NCI-H2171 treated with DMSO at 0.1 percent for 48 hours (cell line): ENCODE measurements at places on chromosomes 6 and 20.
A peak's percentile ranks its signal among the peaks of the same experiment; 100 is the strongest.

DNA sequence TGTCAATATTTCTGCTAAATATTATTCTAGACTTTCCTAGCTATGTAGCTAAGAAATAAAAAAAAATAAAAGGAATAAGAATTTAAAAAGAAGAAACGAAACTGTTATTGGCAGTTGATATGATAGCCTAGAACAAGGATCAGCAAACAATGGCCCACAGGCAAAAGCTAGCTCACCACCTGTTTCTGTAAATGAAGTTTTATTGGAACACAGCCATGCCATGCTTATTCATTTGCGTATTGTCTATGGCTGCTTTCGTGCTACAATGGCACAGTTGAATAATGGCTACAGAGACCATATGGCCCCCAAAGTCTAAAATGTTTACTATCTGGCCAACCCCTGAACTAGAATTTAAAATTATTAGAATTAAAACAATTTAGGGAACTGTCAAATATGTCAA, 952.6 kb upstream of the MAP3K7 start:
- DNase-seq = peak; percentile 59

GRCh38 chr6:106060167-106060566, 26.0 kb upstream of the PRDM1 start:
- DNase-seq = no peak

- DNase-seq = no peak
These were observed 238.2 kb downstream of the ERMARD start for GRCh38 chr6:169989594-169989993.

DNA sequence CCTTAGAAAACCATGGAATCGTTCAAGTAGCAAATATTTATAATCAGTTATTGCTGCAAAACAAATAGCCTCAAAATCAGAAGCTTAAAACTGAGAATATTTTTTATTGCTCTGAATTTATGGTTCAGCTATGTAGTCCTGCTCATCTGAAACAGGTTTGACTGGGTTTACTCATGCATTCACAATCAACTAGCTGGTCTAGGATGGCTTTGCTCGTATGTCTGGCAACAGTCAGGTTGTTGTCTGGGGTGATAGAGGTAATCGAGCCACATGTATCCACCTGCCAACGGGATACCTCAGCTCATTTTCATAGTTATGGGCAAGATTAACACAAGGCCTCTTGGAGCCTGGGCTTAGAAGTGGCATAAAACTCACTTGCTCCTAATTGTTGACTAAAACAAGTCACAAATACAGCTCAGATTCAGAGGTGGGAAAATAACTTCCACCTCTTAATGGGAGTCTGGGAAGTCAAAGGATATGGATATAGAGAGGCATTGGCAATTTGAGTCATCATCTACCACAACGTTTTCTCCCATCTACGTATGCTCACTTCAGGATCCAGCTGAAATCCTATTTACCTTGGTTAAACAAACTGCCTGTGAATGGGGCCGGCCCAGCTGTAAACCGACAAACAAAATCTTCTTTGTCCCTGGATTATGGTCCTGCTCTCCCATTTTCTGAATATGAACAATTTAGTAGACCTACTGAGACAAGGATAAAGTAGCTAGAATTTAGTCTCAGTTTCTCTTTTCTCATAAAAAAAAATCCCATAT, 54.5 kb upstream of the TENT5A start:
- no peak for DNase-seq

DNA sequence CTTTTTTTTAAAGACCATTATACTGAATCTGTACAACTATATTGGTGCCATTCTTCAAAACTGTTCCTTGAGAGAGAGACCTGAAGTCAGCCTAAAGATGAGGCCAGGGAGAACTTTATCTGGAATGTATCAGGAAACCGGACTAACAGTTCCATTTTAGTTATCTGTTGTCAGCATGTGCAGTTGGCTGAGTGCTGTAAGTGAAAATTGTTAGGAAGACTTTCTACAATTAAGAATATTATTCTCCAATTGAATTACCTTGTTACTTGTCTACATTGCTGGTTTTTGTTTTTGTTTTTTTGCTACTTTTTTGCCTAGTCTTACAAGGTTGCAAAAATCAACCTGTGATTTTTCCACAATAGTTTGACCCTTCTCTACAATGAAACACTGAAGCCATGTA, 7.5 kb downstream of the CEP57L1 start:
- no peak for DNase-seq

DNA sequence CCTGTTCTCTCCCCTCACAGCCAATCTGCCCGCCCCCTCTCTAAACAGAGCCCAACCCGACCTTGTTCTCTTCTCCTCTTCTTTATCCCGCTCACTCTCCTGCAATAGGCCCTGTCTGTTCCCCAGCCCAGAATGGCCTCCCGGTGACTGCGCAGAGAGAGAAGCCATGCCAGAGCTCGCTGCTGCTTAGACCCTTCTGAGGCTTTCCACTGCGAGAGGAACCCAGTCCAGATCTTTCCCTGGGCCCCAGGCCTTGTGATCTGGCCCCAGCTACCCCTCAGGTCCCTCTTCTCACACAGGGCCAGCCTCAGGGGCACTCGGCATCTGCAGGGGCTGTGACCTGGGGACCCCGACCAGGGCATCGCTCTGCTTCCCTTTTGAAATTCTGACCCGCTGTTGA, 58.1 kb downstream of the TMEM242 start:
- no peak for DNase-seq

DNA sequence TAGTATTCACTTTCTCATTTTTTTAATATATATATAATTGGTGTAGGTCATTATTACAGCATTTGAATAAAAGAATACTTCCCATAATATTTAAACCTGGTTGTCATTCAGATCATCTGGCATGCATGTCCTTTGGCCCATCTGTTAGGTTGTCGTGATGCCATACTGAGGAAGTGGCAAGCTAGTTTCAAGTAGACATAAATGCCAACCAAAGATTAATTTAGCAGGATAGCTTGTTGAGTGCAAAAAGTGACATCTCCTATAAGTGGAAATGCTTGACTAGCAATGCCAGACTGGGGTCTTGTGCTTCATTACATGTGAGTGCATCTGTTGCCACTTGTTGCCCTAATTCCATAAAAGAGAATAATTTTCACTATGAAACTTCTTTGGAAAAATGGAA, 1044.7 kb downstream of the GRIK2 start:
- peak; percentile 41 for DNase-seq

DNA sequence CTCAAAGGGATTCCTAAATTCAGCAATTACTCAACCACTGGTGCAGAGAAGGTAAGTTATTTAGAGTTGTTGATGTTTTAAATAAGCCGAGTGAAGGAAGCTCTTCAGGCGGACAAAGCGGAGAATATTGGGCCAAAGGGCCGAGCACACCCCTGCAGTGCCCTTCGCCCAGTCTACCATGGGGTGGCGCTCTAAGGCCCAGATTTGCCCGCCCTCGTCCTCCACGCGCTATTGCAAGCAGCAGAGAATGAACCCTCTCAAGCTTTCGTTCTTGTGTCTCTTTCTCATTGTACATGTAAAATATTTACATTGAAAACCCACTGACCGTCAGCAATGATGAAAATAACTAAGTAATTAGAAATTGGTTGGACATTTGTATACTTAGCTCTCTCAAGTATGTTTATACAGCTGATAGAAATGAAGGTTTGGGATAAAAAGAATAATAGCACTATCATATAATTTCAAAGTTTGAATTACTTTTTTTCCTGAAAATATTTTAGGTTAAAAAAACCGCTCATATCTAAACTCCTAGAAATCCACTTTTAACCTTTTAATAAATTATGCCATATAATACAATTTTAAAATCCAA, 195.0 kb upstream of the CEP162 start:
- no peak for DNase-seq

GRCh38 chr6:46421939-46422338, 69.3 kb downstream of the RCAN2 start:
- no peak for DNase-seq

DNA sequence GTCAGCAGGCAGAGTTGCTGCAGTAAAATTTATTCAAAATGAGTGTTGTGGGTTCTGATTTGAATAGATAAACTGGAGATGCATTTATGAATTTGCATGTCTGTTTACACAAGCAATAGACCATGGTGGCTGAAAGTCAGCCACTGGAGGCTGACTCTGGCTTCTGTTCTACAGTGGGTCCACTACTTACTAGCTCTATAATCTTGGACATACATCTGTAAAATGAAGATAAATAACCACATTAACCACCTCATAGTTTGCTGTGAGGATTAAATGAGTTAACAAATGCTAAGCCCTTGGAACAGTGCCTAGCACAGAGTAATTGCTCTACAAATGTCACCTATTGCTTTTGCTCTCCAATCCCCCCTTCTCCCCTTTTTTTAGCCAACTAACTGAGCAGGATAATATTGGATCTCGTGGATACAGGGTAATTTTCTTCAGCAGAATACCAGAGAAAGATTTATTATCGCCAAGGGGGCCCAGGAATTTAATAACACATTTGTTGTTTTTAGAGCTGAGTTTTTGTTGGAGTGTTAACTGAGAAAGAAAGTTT, 1.4 kb upstream of the PM20D2 start:
- DNase-seq = no peak

DNA sequence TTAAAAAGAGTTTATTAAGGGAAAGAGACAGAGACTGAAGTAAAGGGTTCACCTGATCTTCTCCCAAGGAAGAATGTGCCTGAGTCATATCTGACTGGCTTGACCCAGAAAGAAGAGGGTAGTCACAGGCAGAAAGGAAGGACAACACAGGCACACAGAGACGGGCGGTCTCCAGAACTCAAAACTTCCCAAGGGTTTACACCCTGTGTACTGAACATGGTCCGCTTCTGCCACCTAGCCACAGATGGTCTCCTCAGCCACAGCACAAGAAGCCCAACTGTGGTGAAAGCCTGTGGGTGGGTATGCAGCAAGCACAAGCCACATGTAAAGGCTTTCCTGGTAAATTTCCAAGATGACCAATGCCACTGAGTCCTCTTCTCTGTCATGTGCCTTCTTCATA, 17.2 kb downstream of the UNC5CL start:
- peak; percentile 25 for DNase-seq

GRCh38 chr6:138971601-138972000, 16.5 kb downstream of the REPS1 start:
- no peak for DNase-seq

- no peak for DNase-seq
These were observed 7.5 kb downstream of the ID4 start for GRCh38 chr6:19844689-19845088.

DNA sequence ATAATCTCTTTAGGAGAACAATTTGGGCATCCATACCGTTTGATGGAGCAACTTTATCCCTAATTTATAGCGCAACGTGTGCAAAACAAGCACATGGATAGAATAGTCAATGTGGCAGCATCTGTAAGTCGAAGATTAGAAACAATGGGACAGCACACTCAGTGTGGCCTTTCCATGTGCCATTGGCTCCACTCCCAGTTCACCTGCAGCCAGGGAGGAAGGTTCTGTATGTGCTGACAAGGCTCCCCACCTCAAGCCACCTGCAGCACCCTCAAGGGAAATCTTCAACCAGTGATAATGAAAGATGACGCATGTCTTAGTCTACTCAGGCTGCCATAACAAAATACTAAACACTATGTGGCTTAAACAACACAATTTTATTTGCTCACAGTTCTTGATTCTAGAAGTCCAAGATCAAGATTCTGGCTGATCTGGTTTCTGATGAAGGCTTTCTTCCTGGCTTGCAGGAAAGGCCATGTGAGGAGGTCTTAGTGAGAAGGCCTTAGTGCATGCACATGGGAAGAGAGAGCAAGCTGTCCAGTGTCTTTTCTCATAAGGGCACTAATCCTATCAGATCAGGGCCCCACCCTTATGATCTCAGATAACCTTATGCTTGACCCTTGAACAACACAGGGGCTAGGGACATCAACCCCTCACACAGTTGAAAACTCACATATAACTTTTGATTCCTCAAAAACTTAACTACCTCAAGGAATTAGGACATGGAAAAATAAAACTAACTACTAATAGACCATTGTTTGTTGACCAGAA, 34.9 kb upstream of the SHLD1 start:
- no peak for DNase-seq

- no peak for DNase-seq
These were observed 60.7 kb downstream of the SYNJ2 start for GRCh38 chr6:158042245-158042798.

GRCh38 chr20:24977797-24978196, 14.8 kb downstream of the APMAP start:
- no peak for DNase-seq
